Thoracic aorta (tissue), 2 donors: ENCODE measurements at places on chromosomes 1 and 21. TPM values are rescaled to one million over a fixed set of nuclear protein-coding genes. Genes with fewer than 3 reads are reported as not detected.

C1orf87 gene
- 1.5 TPM for total RNA-seq

ST6GALNAC5 gene
- total RNA-seq, result 19.8 TPM

SMIM1 gene
- total RNA-seq, result 4.6 TPM

KLHL17 gene
- 4.2 TPM for total RNA-seq

KIAA1614 gene
- 9.8 TPM for total RNA-seq

TNFRSF18 gene
- not detected for total RNA-seq

PRAMEF12 gene
- total RNA-seq, result not detected

ADAM30 gene
- total RNA-seq, result not detected

GBP4 gene
- total RNA-seq, result 20.2 TPM

LCE1A gene
- not detected for total RNA-seq

LCK gene
- 4.1 TPM for total RNA-seq

ANKRD34A gene
- 1.1 TPM for total RNA-seq

COL8A2 gene
- total RNA-seq, result 41.6 TPM

ATP1A4 gene
- total RNA-seq, result 1.1 TPM

FLAD1 gene
- total RNA-seq, result 23.8 TPM

OR2L3 gene
- total RNA-seq, result not detected

AKNAD1 gene
- total RNA-seq, result not detected

MIXL1 gene
- total RNA-seq, result not detected

KIRREL1 gene
- total RNA-seq, result 111 TPM

LCE1C gene
- total RNA-seq, result 2.8 TPM

OR14K1 gene
- not detected for total RNA-seq

OR2G6 gene
- not detected for total RNA-seq

ZNF436 gene
- 17.6 TPM for total RNA-seq

TMPRSS3 gene
- total RNA-seq, result not detected

KCNQ4 gene
- total RNA-seq, result 11.5 TPM

LMOD1 gene
- 638 TPM for total RNA-seq

TFAP2E gene
- 4.7 TPM for total RNA-seq

PLA2G2A gene
- 65.1 TPM for total RNA-seq

PLA2G2C gene
- total RNA-seq, result not detected

KCNE2 gene
- total RNA-seq, result not detected

CAPZB gene
- 174 TPM for total RNA-seq

ITSN1 gene
- 78.6 TPM for total RNA-seq

ABCA4 gene
- total RNA-seq, result 2.0 TPM

SLC44A5 gene
- 0.28 TPM for total RNA-seq

OR2T35 gene
- total RNA-seq, result not detected

TRIM67 gene
- total RNA-seq, result not detected

SLC35F3 gene
- total RNA-seq, result not detected

SCCPDH gene
- 12.8 TPM for total RNA-seq

BATF3 gene
- 26.6 TPM for total RNA-seq

OR10J1 gene
- total RNA-seq, result not detected

KLF18 gene
- not detected for total RNA-seq

GUCA2B gene
- not detected for total RNA-seq

RAB42 gene
- total RNA-seq, result 0.95 TPM

KCTD3 gene
- 31.0 TPM for total RNA-seq

C8B gene
- total RNA-seq, result not detected

DYRK1A gene
- total RNA-seq, result 77.2 TPM

IL23R gene
- total RNA-seq, result not detected

KTI12 gene
- total RNA-seq, result 16.2 TPM

NT5C1A gene
- total RNA-seq, result not detected

RNF186 gene
- not detected for total RNA-seq

EDARADD gene
- 2.8 TPM for total RNA-seq

YIPF1 gene
- 20.7 TPM for total RNA-seq

ZNF593OS gene
- total RNA-seq, result not detected

ELAVL4 gene
- total RNA-seq, result not detected

AMY1C gene
- not detected for total RNA-seq
